ENCODE measurements at places on chromosomes 4 and X.

DNA sequence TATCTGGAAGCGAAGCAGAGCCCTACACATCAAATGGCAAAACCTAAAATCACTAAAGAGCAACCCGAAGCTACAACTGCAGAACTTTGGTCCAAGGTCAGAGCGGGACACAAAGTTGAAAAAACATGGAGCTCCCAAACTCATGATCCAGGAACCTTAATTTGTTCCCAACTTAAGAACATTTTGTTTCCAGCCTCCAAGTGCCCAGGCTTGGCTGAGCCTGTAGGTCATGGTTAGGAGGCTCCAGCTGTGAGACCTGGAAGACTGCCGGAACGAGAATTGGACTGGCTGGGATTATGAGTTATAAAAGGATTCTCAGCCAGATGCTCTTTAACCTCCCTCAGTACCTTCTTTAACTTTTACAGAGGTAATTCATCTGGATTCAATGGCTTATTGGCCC, 349.1 kb upstream of the DDX53 start:
- no peak for DNase-seq

DNA sequence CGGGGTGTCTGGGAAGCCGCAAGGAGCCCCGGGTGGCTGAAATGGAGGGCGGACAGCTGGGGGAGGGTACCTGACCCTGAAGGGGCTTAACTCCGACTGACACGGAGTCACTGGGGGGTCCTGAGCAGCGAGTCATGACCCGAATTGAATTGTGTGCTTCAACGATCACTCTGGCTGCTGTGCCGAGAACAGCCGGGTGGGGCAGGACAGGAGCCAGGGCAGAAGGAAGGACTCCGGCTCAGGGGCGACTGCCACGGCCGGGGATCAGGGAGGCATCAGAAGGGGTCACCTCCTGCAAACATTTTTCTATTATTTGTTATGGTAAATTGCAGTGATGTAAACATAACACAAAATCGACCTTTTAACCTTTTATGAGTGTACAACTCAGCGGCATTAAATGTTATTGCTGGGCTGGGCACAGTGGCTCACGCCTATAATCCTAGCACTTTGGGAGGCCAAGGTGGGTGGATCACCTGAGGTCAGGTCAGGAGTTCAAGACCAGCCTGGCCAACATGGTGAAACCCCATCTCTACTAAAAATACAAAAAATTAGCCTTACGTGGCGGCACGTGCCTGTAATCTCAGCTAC, 21.6 kb downstream of the ZFYVE28 start:
- DNase-seq, result no peak

GRCh38 chr4:7193030-7193958, 956 bp downstream of the SORCS2 start:
- DNase-seq, result no peak

- DNase-seq, result no peak
Measured at GRCh38 chrX:97310373-97310772, 426.7 kb downstream of the RPA4 start.

DNA sequence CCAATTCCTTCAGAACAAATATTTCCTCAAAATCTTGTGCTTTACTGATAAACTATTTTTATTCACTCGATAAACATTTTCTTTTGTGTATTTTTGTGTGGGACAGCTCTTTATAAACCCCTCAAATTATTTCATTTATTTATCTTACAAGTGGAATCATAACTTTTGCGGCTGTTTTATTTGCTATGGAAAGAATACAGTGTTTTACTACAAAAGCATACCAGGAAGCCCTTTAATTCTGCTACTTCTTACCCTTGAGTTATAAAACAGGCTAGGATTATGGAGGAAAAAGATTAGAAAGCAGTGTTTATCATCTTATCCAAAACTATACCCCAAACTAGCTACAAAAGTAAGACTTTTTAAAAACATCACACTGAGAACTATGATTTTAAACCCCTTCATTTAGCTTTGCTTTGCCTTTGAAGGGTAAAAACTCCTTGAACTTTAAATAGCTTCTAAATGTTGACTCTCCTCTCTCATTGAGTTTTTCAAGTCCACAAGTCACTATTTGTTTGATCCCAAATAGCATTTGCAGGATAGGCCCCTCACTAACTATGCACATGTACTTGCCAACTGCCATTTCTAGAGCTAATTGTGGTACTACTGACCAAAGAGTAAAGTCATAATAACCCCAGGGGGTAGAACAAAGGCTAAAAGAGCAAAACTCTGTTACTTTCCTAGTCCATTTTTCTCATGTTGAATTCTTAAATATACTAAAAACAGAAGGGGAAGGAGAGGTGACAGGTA, 45.8 kb upstream of the SGMS2 start:
- DNase-seq, result no peak

DNA sequence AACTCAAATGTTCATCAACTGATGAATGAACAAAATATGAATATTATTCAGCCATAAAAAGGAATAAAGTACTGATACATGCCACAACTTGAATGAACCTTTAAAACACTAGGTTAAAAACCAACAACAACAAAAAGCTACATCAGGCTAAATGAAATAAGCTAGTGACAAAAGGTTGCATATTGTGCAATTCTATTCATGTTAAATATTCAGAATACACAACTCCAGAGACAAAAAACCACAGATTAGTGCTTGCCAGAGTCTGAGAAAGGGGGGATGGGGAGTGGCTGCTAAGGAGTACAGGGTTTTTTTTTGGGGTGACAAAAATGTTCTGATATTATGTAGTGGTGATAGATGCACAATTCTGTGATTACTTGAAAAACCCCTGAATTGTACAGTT, 58.5 kb downstream of the HAUS3 start:
- no peak for DNase-seq

GRCh38 chr4:118085700-118086099, 51.4 kb downstream of the NDST3 start:
- DNase-seq, result no peak

DNA sequence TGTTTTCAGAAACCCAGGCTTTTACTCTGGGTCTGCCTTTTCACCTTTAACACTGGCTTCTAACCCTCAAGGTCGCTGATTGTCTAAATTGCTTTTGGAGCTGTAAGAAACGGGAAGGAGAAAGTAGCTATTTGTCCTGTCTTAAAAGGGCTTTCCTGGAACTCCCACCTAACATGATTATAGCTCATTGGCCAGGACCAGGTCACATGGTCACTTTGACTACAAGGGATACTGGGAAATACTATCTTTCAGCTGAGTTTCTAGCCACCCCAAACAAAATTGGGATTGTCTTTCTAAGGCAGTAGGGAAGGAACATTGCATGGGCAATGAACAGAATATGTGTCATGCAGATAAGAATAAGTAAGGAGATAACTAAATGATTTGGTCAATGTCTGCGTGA, 106.7 kb upstream of the ARHGAP24 start:
- DNase-seq, result no peak

DNA sequence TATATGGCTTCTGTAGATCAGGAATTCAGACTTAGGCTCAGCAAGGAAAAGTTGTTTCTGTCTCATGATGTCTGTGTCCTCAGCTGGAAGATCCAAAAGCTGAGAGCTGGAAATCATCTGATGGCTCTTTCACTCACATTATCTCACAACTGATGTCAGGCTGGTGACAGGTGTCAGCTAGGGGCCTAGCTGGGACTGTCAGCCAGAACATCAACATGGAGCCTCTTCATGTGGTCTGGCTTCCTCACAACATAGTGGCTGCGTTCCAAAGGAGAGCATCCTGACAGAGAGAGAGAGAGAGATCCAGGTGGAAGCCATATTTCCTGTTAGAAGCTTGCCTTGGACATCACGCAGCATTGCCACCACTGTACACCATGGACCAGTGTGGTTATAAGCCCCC, 10.6 kb upstream of the INTS6L start:
- no peak for DNase-seq

- DNase-seq, result no peak
Measured at GRCh38 chr4:102624505-102624904, 123.3 kb downstream of the NFKB1 start.

DNA sequence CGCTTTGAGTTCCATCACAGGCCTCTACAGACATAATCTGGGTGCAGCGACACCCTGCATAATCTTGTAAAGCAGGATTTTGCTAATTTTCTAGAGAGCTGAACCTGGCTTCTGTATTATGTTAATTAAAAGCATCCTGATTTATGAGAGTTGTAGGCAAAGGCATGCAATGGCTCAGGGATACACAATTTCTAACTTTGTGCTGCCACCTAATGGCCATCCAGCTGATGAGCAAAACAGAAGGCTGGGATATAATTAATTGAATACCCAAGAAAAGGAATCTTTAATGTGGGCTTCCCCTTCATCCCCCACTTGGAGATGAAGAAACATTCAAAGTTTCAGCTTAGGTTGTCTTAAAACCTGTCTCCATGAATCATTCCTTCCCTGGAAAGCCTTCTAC, 78.1 kb downstream of the BMP15 start:
- DNase-seq, result no peak

DNA sequence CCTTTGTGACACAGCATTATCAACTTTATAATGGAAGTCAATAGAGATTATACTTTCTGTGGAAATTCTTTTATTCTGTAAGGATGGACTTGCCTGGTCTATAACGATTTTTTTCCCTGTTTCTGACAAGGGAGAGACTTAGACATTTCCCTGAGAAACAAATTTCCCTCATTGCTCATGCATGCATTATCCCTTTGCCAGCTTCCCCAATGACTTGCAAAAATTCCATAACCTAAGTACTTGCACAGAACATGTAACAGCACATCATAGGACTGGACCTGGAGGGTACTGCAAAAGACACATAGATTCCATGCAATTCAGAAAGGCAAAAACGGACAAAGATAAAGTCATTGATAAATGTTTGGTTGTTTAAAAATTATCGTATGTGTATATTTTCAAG, 166.7 kb downstream of the FHIP1A start:
- DNase-seq, result no peak

DNA sequence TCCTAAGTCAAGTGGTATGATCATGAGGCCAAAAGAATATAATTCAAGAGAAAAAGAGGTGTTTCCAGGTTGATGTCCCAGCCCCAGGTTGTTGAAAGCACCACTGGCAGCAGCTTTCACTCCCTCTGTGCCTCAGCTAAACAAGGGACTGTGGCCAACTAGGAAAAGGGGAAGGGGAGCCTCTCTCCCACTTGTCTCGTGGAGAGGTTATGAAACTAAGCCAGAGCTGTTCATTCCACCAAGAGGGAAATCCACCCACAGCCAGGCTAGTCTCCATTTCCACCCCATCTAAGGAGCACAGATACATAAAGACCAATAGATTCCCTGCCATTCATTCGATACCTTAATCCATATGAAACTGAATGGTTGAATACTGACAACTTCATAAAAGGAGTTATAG, 8.1 kb downstream of the ANXA5 start:
- no peak for DNase-seq

DNA sequence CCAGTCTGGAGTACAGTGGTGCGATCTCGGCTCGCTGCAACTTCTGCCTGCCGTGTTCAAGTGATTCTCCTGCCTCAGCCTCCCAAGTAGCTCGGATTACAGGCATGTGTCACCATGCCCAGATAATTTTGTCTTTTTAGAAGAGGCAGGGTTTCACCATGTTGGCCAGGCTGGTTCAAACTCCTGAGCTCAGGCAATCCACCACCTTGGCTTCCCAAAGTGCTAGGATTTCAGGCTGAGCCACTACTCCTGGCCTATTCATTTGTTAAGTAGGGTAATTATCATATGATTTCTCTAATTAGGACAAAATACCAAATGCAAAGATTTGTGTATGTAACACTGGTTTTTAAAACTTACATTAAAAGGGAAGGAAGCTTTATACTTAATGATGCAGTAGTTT, 137.8 kb downstream of the GPM6A start:
- DNase-seq, result no peak

GRCh38 chr4:147829401-147830101, 97.7 kb downstream of the ARHGAP10 start:
- no peak for DNase-seq

DNA sequence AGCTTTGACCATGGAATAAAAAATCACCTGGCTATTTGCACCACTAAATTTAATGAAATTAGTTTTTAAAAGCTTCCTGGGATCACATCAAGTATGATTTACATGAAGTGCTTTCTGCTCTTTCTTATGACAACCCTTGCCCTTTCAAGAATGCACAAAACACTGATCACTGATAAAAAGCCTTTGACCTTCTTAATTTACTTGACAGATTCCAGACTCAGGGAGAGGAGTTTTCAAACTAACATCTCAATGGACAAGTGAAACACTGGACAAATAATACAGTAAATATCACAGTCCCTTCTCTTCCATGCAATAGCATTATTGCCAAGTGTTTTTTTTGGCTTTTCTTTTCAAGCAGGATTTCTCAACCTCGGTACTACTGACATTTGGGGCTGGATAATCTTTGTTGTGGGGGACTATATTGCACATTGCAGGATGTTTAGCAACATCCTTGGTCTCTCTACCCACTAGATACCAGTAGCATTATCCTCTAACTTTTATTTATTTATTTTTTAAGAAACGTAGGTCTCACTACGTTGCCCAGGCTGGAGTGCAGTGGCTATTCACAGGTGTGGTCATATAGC, 86.3 kb downstream of the ZNF827 start:
- no peak for DNase-seq

DNA sequence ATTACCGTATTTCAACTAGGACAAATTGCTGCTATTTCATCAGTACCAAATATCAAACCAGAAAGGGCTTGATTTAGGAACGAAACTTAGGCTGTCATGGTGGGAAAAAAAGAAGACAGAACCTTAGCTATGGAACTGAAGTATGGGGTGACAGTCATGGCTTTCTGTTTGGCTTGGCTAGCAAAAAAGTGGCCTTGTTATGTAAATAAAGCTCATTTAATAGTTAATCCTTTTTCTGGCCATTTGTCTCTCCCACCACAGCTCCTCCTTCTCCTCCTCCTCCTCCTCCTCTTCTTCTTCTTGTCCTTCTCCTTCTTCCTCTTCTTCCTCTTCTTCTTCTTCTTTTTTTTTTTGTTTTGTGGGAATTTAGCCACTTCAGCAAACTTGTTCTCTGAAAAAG, 434.7 kb upstream of the NDST4 start:
- DNase-seq, result no peak

GRCh38 chrX:50771382-50771781, 42.6 kb downstream of the SHROOM4 start:
- no peak for DNase-seq

- DNase-seq, result no peak
Measured at GRCh38 chrX:101051153-101051548, 760 bp downstream of the TRMT2B start.

DNA sequence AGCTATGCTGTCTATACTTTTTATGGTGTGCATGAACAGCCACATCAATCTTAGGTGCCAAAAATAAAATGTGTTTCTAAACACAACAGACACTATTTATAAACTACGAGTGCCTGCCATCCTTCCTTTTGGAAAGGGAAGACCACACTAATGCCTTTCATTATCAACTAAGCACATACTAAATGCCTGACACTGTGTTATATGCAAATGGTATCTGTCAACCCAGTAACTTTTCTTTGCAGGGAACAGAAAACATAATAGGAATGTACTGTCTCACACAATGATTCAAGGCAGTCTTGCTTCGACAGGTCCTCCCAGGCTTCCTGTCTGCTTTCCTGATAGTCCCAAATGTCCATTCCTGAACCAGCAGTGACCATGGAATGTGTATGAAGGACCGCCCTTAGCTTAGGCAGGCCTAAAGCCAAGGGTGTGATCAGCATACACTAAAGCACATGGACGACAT, 43.8 kb downstream of the ADGRA3 start:
- DNase-seq, result no peak
